ENCODE measurements at places on chromosomes 11 and 22.

DNA sequence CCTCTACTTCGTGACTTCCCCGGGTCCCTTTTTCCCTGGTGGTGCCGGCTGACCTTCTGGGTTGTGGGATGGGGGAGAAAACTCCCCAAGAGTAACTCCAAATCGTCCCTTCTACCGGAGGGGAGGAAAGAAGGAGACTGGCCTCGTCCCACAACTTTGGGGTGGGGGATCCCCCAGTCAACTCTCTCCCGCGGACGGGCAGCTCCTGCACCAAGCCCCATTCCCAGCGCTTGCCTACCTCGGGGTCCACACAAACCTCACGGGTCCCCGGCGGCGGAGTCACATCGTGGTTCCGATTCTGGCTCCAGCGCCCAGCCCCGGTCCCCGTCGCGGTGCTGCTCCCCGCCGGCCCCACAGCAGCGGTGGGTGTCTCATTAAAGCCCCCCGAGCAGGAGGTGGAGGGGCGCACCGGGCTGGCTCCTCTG, 317 bp downstream of the BDNF start:
- DNase-seq: no peak

DNA sequence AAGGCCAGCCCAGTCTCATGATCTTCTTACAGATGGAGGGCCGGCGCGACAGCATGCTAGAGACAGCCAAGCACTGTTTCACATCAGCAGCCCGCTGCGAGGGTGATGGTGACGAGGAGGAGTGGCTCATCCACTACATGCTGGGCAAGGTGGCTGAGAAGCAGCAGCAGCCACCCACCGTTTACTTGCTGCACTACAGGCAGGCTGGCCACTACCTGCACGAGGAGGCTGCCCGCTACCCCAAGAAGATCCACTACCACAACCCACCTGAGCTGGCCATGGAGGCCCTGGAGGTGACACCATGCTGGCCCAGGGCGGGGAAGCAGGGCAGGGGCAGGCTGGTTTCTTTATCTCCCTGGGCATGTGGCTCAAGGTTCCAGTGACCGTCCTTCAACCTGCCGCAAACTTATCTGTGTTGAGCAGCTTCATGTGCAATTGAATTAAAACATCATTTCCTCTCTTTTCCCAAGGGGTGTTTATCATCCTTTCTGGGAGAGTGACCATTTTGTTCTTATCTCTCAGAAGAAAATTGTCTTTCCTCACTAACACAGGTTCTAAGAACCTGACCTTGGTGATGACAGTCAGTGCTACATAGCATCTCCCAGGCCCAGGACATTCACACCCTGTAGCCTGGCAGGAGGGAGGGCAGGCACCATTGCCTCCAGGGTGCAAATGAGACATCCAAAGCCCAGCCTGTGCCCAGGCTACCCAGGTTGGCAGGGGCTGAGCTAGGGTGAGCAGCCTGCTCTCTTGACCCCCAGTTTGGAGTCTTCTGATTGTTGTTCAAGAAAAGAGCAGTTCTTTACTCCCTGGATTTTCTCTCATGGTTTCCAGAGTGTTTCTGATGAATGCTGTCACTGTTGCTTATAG, 80.7 kb downstream of the CABIN1 start:
- DNase-seq: no peak

- DNase-seq: no peak
These were observed 859 bp upstream of the FGF19 start for GRCh38 chr11:69704508-69705253.

- no peak for DNase-seq
These were observed 6.0 kb upstream of the SCGB2A2 start for GRCh38 chr11:62264004-62264403.

GRCh38 chr11:45664376-45665205, 831 bp downstream of the CHST1 start:
- no peak for DNase-seq

GRCh38 chr11:46522682-46523281, 71.0 kb downstream of the AMBRA1 start:
- DNase-seq: no peak

- no peak for DNase-seq
These were observed 120.7 kb downstream of the CCDC81 start for GRCh38 chr11:86495351-86495750.

GRCh38 chr22:46352276-46352675, 16.8 kb downstream of the TRMU start:
- DNase-seq: no peak

GRCh38 chr11:123833095-123833494, 26.9 kb upstream of the OR6M1 start:
- DNase-seq: no peak

GRCh38 chr11:1839924-1840779, 1.4 kb downstream of the TNNI2 start:
- DNase-seq: no peak

DNA sequence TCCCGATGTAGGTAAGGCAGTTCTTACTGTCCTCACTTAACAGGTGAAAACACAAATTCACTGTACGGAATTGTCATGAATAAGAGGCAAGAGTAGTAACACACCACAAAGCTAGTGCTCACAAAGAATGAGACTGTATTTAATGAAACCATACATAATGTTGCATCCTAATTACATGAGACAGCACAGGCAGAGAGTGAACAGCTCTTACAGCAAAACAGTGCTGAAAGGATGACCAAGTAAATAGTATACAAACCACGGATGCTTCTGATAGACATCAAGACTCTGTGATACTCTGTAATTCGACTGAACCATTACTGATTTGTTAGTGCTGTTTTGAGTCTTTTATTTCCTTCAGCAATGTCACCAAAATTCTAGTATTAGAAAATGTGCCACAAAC, 282.3 kb downstream of the TTC28 start:
- no peak for DNase-seq

- no peak for DNase-seq
These were observed 23.2 kb downstream of the ARHGAP1 start for GRCh38 chr11:46677169-46677568.

DNA sequence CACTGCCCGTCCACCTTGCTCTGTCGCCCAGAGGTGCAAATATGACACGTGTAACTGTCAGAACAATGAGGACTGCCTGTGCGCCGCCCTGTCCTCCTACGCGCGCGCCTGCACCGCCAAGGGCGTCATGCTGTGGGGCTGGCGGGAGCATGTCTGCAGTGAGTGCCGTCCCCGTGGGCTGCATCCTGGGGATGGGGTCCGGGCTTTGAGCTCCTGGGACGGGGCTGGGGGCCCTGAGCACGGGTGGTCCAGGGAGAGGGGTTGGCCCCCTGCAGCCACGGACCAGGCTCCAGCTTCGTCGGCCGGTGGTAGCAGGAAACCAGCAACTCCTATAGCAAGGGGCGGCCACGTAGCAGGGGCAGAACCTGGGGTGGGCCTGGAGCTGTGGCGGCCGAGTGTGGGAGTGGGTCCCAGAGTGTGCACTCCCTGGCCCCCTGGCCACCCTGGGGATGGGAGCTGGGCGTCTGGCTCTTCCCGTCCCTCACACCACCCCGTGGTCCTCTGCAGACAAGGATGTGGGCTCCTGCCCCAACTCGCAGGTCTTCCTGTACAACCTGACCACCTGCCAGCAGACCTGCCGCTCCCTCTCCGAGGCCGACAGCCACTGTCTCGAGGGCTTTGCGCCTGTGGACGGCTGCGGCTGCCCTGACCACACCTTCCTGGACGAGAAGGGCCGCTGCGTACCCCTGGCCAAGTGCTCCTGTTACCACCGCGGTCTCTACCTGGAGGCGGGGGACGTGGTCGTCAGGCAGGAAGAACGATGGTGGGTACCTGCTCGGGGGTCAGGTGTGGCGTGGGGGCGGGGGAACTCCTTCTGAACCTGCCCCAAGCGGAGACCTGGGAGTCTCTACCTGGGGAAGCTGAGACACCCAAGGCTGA, 10.1 kb downstream of the MUC2 start:
- no peak for DNase-seq

GRCh38 chr11:73652856-73653559, 6.6 kb downstream of the PLEKHB1 start:
- DNase-seq: no peak

- no peak for DNase-seq
These were observed 92.2 kb downstream of the ELP4 start for GRCh38 chr11:31601635-31602282.

- DNase-seq: no peak
These were observed 4.2 kb upstream of the LRRC32 start for GRCh38 chr11:76674517-76675400.

GRCh38 chr11:44357711-44358110, 47.8 kb upstream of the ALX4 start:
- DNase-seq: no peak

DNA sequence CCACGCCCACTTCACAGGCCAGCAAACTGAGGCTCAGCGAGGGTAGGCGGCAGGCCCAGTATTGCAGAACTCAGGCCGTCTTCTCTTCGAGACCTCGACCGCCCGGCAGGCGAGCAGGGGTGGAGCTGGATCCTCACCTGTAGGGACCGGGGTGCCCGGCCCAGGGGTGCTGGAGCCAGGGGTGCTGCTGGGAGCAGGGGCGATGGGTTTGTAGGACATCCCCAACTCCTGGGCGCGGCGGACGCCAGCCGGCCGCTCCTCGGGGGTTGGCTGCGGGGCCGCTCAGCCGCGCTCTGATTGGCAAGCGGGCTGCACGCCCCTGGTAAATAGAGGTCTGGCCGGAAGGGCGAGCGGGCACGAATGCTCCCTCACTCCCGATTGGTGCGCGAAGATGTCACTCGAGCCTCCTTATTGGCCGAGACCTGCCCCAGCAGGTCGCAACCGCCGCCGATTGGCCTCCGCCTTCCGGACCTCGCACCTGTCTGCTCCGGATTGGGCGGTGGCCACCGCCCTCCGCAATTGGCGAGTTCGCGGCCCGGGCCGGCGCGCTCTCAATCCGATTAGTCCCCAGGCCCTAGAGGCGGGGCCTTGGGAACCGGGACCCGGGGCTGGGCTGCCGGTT, at the start of gene CDK2AP2:
Gene CDK2AP2, minus strand, starts transcription at position 299 of the 622 bp plus-strand sequence. Its CDS starts 80 bp downstream, at position 219.
- DNase-seq: peak; percentile 96

DNA sequence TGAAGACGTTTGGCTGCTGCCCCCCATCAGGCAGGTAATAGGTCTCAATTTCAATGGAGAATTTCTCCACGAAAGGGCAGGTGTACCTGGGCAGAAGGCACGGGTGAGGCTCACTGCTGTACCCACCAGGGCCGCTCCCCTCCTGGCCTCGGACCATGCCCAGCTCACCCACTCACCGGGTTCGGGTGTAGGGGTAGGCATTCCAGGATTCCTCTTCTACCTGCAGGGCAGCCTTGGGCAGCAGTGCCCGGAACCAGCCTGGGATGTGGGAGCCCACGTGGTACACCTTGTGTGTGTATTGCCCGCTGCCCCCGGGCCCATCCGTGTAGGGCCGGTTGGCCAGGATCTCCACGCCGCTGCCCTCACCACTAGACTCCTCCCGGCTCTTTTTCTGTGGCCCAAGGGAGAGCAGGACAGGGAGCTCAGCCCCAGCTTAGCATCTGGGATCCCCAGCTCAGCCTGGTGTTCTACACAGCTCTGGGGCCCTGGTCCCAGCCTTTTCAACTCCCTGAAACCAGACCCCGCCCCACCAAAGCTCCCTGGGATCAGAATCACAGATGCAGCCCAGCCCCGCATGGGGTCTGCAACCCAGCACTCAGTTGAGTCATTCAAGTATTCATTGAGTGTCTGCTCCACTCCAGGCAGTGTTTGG, 2.7 kb downstream of the PITPNM1 start:
- no peak for DNase-seq

- no peak for DNase-seq
These were observed 4.2 kb downstream of the RAB3IL1 start for GRCh38 chr11:61912991-61913698.

GRCh38 chr22:28977481-28977971, 84.1 kb downstream of the C22orf31 start:
- no peak for DNase-seq

DNA sequence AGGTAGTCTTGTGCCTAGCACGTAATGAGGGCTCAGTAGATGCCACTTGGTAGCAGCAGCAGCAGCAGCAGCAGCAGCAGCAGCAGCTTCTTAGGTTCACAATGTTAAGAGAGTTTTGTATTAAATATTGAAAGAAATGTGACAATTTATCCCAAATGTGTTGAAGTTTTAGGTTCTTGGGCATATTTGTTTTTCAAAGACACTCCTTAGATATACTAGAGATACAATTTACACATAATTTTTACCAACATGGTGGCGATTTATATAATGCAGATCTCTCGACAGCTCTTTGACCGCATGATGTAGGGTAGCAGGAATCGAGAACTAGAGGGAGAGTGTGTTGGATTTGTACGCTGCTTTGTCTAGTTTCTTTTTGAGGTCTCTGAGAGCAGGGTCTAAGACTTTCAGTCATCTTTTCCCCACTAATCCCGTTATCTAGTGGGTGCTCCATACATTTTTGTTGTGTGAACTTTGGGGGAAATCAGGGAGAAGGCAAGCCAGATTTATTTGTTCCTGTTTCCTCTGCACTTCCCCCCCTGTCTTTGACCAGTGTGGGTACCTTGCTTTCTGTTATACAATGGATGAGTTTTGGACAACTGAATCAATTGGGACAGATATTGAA, 1.4 kb downstream of the FDX1 start:
- no peak for DNase-seq

DNA sequence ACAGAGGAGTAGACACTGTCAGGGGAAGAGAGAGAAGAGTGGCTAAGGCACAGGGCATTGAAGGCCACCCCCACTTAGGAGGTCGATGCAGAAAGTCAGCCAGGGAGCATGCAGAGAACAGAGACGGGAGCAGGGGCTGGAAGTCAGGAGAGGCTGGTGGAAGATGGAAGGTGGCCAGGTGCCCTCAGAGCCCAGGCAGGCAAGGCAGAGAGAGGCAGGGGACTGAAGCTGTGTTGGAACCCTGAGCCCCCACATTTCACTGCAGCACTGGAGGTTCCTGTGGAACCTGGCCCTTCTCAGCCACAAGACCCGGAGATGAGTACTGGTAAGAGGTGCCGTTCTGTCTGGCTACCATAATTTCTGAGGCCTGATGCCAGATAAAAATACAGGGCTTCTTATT, 238.3 kb upstream of the NCAM1 start:
- DNase-seq: no peak

- no peak for DNase-seq
These were observed 15.8 kb downstream of the CDKN1C start for GRCh38 chr11:2869561-2870427.

DNA sequence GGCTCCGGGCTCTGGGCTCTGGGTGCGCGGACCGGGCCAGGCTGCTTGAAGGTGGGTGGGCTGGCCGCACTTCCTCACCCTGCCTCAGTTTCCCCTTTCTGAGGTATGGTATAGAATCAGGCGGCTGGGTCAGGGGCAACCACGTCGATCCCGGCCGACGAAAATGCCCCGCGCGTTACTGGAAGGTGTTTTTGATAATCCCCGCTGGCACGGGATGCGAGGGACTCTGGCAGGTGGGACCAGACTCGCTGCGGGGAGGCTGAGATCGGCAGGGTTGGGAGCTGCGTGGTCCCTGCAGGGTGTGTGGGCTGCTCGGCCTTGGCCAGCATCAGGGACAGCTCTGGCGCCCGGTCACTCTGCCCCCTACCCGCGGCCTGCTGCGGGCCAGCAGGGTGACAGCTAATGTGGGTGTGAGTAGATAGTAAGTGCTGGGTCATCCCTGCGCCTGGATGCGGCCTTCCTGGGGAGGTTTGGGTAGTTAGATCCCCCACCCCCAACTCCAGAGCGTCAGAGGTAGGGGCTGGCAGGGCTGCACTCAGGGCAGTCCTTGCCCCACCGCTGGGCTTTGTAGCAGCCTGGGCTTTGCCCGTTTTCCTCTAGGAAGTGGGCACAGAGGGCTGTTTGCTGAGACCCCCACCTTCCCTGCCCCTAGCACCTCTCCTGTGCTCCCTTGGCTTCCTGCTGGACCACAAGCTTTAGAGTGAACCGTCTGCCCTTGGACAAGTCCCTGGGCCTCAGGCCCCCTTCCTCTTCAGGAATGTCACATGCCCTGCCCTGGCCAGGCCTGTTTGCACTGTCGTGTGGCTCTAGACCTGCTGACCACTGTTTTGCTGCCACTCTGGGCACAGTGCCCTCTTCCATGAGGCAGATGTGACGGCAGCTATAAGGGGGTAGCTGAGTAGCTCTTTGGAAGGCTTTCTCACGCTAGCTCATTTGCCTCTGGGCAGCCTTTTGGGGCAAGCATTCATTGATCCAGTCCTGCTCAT, 579 bp downstream of the TANGO2 start:
- no peak for DNase-seq
